Left kidney (tissue), 8 donors: ENCODE measurements at places on chromosomes 2 and 18. TPM values are rescaled to one million over a fixed set of nuclear protein-coding genes. Genes with fewer than 3 reads are reported as not detected.

Gene DUSP19
- polyA plus RNA-seq: 5.2 TPM

Gene REG3A
- polyA plus RNA-seq: not detected

Gene PID1
- 5.4 TPM for polyA plus RNA-seq

GRCh38 chr2:101415220-101415619, 27.9 kb upstream of the CREG2 start:
- DNase-seq: no peak

GRCh38 chr2:60465736-60466135, 87.7 kb downstream of the BCL11A start:
- no peak for DNase-seq

GRCh38 chr18:24397694-24398368, at the start of gene OSBPL1A:
Gene OSBPL1A, minus strand, starts transcription at chr18:24397824. Its CDS starts 20,291 bp downstream, at chr18:24377533.
- peak; percentile 88 for DNase-seq

DNA sequence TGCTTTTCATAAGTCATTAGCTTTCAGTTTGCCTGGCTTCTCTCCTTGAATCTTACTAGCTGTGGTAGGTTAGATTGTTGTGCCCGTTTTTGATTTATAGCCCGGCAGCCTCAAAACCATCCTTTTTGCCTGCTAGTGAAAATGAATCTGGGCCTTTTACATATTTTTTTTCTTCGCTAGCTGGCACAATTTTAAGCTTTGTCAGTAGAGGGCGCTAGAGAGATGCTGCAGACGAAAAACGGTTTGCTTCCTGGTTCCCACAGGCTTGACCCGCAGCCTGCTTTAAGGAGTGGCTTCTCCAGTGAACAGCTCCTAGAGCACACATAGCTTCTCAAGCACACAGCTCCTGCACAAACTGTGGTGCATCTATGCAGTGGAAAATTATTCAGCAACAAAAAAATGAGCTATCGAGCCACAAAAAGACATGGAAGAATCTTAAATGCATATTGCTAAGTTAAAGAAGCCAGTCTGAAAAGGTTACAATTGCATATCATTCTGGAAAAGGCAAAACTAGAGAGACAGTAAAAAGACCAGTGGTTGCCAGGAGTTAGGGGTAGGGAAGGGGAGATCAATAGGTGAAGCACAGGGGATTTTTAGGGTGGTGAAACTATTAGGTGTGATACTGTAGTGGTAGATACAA, 47.9 kb downstream of the E2F6 start:
- DNase-seq: no peak

- DNase-seq: no peak
Observed at GRCh38 chr2:218857371-218858137, 2.1 kb upstream of the WNT6 start.

- DNase-seq: no peak
Observed at GRCh38 chr2:122596598-122596997, 841.1 kb downstream of the TSN start.

GRCh38 chr2:221034026-221034701, 537.9 kb downstream of the EPHA4 start:
- no peak for DNase-seq

DNA sequence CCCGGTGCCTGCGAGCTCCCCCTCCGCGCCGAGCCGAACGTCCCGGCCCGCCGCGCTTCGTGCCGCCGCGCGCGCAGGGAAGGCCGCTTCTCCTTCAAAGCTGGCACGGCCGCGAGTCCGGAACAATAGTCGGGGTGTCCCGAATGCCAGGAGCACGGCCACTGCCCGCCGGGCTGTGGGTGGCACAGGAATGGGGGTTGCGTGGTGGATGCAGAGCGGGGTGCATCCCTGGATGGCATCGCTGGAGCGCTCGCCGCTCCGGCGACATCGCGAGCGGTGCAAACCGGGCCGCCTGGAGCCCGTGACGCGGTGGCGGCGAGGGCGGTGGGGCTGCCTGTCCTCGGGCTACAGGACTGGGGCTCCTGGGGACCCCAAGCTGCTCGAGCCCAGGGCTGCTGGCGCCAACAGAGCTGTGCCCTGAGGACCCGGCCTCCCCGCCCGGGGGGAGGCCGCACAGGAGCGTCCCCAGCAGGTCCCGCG, 1.1 kb upstream of the SATB2 start:
- no peak for DNase-seq
